ENCODE measurements at places on chromosomes 5 and 9.

GRCh38 chr5:146363161-146363874, 24.7 kb downstream of the POU4F3 start:
- DNase-seq = no peak

- DNase-seq = no peak
These were observed 143.9 kb downstream of the C9orf50 start for GRCh38 chr9:129476821-129477611.

GRCh38 chr5:149962601-149963300, 2.2 kb downstream of the SLC26A2 start:
- DNase-seq = no peak

DNA sequence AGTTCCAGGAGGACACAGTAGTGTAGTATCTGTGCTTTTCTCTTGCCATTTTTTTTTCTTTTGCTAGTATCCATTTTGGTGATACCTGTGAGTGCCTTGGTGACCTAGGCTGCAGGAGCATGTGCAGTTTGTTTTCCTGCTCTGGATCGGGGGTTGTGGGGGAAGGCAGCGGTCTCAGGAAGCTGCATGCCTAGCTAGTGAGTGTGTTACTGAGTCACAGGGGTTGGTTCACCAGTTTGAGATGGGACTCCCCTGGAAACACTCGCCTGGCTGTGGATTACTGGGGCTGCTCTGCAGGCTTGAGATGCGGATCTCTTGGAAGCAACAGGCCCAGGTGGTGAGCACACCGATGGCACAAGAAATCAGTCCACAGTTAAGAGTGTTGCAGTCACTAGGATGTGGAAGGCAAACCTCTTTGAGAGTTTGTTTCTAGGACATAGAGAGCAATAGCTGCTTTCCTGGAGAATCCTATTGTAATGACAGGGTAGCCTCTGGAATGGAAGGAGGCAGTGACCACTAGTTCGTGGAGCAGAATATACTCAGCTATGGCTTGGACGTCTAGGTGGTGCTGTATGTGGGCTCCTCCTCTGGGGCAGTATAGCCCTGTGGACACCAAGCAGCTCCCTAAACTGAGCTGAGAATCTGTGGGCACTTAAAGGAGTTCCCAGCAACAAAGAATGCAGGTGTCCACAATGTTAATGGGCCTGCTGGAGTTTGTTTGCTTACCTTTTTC, 20.0 kb upstream of the SPATA31E1 start:
- no peak for DNase-seq

DNA sequence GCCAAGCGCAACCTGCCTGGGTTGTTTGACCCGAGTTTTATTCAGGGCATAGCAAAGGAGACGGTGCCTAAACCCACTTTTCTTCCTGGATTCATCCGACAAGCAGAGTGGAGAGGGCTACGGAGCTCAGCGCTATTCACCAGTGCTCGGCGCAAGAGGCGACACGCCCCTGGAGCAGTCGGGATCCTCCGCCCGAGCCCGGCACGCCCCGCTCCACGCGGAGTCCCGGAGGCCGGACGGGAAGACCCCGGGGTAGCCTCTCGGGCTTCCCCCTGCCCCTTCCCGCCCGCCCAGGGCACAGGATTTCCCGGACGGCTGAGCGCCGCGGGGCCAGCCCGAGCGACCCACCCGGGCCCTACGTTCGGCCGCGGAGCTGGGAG, 427 bp downstream of the SERINC5 start:
- DNase-seq = no peak

DNA sequence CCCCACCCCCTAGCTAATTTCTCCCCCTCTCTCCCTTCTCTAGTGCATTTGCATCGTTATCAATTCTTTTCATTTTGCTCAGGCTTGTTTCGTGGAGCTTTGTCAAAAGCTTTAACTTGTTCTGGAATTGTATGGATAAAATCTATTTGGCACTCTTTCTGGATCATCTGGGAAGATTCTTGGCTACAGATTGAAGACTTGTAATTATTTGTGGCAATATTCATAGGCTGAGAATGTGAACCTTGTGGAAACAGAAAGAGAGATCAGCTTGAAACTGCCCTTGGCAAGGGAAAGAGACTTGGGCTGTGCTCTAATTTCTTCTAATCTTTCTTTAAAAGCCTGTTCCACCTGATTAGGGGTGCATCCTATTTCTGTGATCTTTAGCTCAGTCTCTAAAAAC, 340.6 kb upstream of the DAB2 start:
- DNase-seq = no peak

DNA sequence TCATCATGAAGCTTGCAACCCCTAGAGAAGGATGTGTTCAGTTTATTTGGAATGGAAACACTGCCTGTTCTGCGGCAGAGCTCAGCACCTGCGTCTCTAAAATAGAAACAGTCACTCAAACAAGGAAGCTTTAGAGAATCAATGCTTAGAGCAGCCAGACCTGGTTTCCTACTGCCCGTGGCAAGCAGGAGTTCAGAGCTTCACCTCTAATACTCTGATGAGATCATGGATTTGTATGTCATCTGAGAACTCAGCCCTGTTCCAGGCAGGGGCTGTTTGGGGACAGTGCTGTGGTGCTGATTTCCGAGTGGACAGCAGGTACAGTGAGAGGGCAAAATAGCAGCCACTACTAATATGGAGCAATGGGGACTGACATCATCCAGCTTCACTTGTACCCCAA, 236.0 kb upstream of the IRX1 start:
- no peak for DNase-seq
